ENCODE measurements at places on chromosomes 6 and 20.

DNA sequence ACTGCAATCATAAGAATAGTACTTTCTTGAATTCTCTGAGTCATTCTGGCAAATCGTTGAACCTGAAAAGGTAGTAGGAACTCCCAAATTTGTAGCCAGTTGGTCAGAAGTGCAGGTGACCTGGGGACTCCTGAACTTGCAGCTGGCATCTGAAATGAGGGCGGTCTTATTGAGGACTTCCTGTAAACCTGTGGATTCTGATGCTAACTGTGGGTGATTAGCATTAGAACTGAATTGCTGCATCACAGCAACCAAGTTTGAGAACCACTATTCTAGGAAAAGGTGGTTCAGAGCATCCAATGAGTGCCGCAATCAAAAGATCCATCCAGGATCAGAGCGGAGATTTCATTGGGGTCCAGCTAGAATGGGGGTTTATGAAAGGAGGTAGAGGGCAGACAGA, 50.2 kb upstream of the UTRN start:
- no peak for DNase-seq

DNA sequence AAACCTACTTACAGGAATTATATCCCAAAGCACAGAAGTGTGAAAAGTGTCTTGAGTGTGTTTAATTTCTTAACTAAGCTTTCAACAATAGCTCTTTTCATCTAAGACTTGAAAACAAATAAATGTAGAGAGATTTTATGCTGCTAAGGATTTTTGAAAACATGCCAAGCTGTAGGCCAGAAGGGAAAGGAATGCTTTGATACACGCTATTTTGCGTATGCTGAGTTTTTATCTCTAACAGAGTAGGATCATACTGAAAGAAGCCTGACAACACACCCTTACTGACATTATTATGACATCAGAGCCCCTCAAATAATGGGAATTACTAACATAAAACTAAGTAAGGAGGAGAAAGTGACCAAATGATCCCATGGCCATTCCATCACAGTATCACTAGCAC, 265.5 kb downstream of the KHDC1L start:
- no peak for DNase-seq

- no peak for DNase-seq
Observed at GRCh38 chr6:106820412-106820852, 154.1 kb downstream of the CD24 start.

DNA sequence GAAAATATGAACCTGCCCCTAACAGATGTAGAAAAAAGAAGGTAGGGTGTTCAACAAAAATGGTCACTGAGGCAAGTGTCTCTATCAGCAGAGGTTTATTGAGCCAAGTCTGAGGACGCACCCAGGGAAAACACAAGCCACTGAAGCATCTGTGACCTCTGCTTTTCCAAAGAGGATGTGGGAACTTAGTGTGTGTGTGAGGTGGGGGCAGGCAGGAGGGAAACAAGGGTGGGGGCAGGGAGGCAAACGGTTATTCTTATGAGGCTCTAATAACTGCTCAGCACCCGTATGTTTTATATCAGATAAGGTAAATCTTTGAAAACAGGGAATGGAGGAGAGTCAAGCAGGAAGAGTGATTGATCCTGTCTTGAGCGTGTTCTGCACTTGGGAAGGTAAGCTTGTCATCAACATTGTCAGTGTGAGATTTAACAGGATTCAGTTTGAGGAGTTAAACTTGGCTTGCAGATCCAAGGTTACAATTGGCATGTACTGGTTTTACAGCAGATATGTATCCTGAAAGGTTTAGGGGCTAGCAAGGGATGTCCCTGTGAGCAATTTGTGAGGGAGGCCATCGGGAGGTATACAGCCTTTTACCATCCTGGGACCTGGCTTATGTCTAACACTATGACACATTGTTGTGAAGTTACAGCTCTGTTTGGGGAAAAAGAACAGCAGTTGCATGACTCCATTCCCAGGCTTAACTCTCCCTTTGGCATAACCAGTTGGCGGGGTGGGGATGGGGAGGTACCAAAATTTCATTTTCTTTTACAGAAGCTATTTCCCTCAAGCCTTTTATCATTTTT, 33.7 kb downstream of the NINL start:
- no peak for DNase-seq

DNA sequence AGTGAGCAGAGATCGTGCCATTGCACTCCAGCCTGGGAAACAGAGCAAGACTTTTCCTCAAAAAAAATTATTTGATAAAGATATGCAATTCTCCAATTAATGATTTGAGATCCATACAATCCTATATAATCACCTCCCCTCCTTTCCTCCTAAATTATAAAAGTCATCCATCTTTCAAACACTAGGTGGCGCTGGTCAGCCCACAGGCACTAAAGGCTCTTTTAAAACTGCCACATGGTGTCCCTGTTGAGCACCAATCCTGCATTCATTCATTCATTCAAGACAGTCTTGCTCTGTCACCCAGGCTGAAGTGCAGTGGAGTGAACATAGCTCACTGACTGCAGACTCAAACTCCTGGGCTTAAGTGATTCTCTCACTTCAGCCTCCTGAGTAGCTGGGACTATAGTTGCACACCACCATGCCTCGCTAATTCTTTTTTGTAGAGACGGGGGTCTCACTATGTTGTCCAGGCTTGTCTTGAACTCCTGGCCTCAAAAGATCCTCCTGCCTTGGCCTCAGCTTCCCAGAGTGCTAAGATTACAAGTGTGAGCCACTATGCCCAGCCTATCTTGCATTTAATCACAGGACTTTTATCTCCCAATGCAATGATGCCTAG, 58.7 kb upstream of the SLC2A12 start:
- DNase-seq: no peak

GRCh38 chr20:61674688-61675087, 391.0 kb downstream of the TAF4 start:
- DNase-seq: no peak

- no peak for DNase-seq
Observed at GRCh38 chr6:134994431-134994830, 44.5 kb upstream of the ALDH8A1 start.

DNA sequence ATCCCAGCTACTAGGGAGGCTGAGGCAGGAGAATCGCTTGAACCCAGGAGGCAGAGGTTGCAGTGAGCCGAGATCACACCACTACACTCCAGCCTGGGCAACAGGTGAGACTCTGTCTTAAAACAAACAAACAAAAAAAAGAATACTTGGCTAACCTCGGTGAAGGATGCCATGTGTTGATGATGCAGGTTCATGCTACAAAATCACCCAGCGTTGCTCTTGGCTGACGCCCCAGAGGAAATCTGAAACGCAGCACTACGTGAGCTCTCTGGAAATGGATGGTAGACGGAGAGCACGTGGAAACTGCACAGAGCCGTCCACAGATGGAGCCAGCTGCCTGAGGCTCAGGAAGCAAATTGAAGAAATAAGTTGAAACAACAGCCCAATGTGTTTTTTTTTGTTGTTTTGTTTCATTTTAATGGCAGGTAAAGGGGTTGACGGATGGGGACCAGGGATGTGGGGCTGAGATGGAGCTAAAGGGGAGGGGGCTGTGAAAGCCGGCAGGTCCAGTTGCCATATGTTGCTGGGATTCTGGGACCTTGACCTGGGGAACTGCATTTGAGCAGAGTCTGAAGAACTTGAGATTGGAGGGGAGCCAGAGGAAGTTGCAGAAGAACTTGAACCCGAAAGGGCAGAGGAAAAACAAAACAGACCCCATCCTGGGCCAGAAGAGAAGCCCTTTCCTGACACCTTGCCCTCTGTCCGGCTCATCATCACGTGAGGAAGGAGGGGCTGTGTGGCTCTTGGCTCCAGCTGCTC, 12.8 kb upstream of the MANBAL start:
- no peak for DNase-seq

GRCh38 chr6:63635215-63635587, 401 bp upstream of the PHF3 start:
- no peak for DNase-seq

DNA sequence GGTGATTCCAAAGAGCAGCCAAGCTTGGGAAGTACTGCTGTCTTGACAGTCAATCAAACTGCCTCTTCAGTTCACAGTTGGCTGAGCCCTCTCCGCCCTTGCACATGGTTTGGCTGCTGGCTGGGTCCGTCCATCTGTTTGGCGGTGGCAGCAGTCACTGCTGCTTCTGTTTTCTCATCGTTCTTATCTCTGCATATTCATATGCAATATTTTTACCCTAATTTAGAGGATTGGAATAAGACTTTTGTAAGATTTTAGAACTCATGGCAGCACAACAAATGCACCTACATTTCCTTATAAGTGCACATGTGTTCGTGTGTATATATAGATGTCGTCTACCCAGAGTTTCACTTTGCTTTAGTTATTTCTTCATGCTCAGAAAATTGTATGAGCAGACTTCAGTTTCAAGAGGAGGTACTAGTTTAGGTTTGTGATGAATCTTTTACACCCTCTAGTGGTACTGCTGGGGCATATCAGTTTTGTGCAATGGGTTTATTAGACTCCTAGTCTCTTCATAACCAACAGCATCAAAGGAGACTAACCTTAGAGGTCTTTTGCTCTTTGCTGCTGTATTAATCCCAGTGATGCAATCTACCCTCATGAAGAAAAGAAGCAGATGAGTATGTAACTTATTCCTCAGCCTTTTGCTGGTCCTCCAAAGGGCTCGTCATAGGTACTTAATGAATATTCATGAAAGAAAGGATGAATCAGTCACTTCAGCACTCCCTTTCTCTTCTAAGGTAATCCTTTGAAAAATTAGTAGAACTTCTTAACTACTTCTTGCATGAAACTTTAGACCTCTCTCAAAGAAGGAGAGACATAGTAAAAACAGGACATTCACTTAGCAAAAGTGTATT, 44.3 kb downstream of the KHDC1L start:
- no peak for DNase-seq

DNA sequence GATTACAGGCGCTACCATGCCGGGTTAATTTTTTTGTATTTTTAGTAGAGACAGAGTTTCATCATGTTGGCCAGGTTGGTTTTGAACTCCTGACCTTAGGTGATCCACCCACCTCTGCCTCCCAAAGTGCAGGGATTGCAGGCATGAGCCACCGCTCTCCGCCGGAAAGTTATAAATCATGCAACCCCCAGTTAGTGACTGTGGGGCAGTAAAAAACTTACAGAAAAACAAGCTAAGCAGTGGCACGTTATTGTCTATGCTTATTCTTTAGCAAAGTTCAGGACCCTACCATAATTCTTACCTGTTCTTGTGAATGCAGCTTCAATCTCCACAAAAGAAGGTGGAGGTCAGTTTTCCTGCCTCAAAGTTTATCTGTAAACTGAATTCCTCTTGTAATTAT, 47.5 kb upstream of the BTN3A2 start:
- no peak for DNase-seq

DNA sequence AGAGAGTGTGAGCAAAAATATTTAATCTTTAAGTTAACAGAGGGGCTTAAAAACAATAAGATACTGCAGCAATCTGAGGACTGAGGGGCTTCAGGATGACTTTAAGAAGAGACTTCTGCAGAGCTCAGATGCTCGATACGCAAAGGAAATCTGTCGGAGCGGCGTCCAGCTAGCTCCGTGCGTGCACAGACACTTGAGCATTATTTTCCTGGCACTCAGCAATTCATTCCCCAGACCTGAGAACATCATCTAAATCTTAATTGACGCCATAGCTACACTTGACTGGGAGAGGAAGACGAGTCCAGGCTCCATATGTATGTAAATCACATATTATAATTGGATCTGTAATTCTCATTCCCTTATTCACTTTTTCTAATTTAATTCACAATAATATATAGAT, 228.2 kb downstream of the SOD2 start:
- DNase-seq: no peak

GRCh38 chr6:13303668-13304017, 24.7 kb downstream of the TBC1D7 start:
- DNase-seq: no peak

DNA sequence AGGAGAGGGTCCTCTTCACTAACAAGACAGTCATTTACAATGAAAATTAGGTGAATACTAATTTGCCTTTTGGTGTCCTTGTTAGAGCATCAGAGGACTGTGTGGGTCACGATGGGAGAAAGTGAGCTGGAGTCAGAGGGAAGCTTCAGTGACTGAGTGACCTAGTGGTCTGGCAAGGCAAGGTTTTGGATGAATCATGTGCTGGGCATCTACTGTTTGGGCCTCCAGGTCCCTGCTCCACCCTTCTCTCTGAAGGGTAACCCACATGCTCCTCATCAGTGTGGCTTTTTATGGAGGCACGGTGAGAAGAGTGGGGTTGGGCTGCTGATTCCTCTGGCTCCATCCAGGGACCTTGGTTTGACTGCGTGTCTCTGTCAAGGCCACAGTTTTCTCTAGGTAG, 60.5 kb upstream of the EXOC2 start:
- DNase-seq: no peak

GRCh38 chr20:50579511-50579910, 69.3 kb downstream of the PTPN1 start:
- no peak for DNase-seq

GRCh38 chr6:29547573-29547972, 12.0 kb downstream of the UBD start:
- no peak for DNase-seq

DNA sequence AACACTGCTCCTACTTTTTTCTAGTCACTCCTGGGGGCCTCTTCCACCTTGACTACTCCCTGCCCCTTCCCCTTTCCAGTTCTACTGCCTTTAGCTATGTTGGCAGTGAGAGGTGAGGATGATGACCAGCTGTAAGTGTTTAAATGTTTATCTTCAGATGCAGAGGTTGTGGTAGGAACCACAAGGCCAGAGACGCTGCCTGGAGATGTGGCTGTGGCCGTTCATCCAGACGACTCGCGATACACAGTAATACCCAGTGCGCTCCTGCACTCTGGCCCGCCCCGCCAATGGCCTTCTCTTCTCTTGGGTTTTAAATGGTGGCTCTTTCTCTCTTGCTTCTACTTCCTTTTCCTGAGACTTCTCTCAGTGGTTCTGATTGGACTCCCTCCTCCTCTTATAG, 4.6 kb downstream of the VARS2 start:
- no peak for DNase-seq

DNA sequence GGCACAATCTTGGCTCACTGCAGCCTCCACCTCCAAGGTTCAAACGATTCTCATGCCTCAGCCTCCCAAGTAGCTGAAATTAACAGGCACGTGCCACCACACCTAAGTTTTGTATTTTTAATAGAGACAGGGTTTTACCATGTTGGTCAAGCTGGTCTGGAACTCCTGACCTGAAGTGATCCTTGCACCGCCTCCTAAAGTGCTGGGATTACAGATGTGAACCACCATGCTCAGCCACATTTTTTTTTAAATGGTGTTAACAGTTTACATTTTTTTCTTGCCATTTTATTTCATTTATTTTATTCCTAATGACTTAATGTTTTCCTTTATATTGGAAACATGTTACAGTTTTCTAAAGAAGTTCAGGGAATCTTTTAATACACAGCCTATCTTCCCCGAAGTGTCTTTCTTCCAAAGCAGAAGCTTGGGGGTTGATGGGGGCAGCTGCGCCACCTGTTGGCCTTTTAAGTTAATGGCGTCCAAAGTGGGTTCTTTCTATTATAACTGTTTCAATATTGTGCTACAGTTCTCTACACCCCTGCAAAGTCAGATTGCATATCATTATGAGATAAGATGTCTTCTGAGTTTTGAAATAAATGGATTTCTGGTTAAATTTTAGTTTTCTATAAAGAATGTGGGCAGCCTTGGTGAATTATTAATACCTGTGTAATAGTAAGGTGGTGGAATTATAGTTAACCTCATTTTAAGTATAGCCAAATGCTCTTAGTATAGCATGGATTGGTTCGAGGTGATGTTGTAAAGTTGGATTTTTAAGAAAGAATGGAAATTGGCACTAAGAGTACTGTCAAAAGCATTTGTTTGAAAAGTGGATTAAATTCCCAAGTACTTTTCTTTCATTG, 42.0 kb upstream of the PLCG1 start:
- DNase-seq: no peak
